ENCODE measurements at places on chromosomes 2 and 18.

GRCh38 chr2:20215183-20216040 lies 9.5 kb downstream of the SDC1 start:
- no peak for DNase-seq

GRCh38 chr2:60440767-60441163 lies 112.7 kb downstream of the BCL11A start:
- no peak for DNase-seq

DNA sequence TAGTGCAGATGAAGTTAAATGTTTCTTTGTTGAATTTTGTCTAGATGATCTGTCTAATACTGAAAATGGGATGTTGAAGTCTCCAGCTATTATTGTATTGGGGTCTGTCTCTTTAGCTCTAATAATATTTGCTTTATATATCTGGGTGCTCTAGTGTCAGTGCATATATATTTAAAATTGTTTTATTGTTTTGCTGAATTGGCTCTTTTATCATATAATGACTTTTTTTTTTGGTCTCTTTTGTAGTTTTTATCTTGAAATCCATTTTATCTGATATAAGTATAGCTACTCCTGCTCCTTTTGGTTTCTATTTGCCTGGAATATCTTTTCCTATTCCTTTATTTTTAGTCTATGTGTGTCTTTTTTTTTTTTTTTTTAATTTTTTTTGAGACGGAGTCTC lies 79.2 kb downstream of the COMMD1 start:
- DNase-seq: no peak

DNA sequence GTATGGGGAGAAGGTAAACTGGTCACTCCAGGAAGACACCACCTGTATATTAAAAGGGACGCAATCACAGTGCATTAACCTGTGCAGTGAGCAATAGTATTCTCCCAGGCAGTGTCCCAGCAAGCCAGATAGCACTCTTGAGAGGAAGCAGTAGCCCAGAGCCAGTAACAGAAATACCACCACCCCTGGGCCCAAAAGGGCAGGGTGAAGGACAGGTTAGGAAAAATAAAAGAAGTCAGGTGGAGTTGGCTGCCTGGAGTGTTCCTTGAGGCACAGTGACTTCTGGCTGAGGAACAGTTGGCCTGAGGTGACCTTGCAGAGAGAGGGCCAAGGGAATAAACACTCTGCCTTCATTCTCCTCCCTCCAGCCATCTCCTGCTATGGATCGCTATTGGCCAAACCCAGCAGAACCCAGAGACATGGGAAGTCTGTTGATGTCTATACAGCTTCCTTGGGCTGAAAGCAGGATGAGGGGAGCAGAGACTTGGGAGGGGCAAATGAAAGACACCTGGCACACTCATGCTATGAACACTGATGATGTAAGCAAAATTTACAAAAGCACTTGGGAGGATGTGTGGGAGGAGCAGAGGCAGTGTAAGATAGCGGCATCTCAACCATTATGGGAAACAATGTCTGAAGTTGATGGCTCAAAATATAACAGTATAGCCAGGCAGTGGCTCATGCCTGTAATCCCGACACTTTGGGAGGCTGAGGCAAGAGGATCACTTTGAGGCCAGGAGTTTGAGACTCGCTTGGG lies 7.5 kb downstream of the C18orf32 start:
- DNase-seq: no peak

- DNase-seq: no peak
Measured at GRCh38 chr18:60668583-60668982, 296.0 kb upstream of the MC4R start.

GRCh38 chr2:112923237-112923966 lies 12.4 kb downstream of the IL37 start:
- no peak for DNase-seq

DNA sequence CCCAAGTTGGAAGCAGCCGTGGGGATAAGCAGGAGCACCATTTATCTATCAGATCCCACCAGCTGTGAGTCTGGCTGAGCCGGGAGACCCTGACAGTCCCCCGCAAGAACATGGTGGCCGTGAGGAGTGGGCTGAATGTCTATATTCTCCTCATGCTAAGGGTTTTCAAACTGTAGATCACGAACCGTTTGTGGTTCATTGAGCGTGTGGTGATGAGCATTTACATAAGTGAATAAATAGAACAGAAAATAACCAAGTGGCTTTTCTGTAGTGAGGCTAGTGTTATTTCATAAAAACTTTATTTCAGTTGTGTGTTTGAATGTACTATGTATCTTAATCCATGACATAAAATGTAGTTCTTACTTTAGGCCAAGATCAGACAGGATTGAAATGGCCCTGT lies 190.2 kb upstream of the APCDD1 start:
- DNase-seq: no peak

DNA sequence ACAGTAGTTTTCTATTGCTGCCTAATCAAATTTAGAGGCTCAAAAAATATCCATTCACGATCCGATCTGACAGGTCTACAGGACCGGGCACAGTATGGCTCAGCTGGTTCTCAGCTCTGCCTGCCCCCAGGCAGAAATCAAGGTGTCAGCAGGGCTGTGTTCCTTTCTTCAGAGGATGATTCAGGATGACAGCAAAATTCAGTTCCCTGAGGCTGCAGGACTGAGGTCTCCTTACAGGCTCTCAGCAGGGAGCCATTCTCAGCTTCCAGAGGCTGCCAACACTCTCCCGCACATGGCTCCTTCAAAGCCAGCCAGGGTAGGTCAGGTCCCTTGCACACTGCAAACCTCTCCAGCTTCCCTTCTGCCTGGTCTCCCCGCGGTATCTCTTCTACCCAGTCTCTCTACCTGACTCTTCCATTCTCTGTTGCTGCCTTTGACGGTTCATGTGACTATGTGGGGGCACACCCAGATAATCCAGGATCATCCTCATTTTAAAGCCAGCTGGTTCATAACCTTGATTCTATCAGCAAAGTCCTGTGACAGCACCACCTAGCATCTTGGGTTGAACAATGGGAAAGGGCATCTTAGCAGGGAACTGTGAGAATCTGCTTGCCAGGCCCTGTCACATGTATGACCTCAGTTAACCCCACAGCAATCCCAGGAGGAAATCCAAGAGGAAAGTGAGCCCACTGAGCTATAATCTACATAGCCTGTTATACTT lies 50.4 kb downstream of the UXS1 start:
- no peak for DNase-seq

- no peak for DNase-seq
Measured at GRCh38 chr2:11343650-11344341, 640 bp downstream of the ROCK2 start.

DNA sequence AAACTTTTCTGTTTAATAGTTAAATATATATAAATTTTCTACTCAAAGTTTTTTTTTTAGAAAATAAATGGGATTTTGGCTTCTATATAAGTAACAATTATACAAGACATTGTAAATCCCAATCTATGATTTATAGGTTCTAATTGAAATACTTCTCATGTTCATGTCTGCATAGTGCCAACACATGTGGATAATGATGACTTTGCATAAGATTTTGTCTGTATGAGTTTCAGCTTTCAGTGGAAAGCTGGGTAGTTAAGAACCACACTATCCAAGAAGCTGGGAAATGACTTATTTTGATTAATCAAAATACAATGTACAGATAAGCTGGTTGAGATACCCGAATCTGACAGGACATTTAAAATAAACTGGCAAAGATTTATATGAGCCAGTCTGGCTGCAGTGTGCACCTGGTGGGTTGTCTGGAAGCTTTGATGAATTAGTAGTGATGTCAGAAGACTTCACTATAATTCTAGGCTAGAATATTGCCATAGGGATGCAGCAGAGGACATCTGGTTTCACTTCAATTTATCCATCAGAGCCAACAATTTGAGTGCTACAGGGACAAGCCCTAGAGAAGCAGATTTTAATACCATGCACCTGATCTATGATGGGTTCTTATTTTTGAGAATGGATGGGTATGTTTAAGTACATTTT lies 45.4 kb downstream of the EML6 start:
- no peak for DNase-seq

DNA sequence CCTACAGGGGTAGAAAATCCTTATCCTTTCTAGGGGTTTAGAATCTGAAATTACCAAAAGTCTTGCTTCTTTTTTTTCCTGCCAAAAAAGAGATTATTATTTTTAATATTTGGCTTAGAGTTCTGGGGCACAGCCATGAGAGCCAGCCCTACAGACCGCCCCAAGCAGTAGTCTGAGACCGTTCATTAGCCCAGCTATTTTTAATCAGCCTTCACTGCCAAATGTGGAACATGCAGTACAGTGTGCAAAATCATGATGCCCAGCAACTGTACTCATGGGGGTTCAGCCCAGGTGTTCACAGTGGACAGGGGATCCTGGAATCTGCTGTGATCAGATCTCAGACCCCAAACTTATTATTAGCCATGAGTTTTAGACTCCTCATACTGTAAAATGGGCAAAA lies 60.4 kb downstream of the GRB14 start:
- DNase-seq: no peak

DNA sequence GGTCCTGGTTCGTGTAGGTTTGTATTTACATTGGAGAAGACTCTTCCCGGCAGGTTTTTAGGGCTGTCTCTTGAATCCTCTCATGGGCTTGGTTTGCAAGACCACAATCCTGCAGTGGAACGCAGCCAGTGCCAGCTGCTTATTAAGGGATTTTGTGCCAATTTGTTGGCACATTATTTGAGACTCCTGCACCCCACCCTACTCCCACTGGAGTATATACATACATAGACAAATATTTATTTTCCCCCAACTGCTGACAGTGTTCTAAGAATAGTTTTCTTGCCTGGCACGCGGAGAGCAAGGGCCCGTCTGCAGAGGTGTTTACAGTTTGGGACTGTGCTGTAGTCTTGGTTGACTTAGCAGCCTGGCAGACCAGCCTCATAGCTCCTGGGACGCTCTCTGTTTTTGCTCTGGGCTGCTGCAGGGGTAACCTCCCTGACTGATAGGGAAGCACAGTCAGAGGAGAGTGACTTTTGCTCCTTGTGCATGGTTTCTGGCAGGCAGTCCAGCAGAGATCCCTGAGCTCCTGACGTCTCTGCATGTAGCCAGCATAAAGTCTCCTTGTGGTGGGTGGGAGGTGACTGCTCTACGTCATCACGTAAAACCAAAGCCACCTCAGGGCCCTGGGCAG lies 1.9 kb downstream of the LDLRAD4 start:
- DNase-seq: no peak

DNA sequence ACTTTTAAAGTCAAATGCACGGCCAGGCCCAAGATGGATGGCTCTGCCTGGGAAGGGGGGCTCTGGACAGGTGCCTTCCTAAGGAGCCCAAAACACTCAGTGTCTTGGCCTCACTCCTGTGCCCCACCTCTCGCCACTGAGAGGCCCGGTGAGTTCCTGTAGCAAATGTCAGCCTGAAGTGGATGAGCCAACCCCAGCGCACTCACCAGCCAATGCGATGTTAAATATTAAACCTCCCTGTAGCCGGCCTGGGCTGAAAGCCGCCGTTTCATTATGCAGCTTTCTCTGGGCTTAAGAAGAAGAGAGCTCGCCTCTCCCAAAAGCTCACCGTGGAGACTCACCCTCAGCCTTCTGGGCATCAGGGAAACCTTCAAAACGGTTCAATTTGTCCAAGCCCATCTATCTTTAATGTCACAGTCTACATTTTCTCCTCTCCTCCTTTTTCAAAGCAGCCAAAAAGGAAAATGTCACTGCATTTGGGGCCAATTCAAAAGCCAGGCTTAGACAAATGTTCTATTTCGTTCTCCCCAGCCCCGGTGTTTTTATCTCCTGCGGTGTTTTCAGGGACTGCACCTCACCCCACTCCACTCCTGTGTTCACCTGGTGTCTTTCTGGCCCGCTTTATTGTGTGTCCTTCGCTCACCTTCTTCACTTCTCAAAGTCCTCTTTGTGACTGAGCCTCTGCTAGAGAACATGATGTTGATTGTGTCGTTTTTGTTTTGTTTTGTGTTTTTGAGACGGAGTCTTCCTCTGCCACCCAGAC lies 124.0 kb downstream of the NRP2 start:
- no peak for DNase-seq

DNA sequence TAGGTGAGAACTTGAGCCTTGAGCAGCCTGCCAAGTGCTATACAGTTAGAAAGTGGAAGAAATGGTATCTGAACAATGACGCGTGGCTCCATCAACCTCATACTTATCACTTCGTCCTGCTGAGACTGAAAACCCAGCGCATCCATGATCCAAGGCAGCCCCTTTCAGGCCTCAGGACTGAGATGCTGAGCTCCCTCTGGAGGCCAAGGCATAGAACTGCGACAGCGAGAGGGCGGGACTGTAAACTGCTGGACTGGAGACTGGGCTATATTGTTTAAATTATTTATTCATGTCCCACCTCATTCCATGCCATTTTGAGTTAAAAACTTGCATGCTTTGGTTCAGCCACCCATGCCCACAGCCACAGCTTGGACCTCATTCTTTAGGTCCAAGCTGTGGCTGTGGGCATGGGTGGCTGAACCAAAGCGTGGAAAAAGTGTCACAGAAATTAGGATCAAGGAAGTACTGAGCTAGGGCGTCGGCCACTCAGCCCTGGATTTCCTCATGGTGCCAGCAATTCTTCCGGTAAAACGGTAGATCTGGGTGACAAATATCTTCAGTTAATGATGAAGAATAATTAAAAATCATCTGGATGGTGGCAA lies 195.5 kb downstream of the L3MBTL4 start:
- no peak for DNase-seq

DNA sequence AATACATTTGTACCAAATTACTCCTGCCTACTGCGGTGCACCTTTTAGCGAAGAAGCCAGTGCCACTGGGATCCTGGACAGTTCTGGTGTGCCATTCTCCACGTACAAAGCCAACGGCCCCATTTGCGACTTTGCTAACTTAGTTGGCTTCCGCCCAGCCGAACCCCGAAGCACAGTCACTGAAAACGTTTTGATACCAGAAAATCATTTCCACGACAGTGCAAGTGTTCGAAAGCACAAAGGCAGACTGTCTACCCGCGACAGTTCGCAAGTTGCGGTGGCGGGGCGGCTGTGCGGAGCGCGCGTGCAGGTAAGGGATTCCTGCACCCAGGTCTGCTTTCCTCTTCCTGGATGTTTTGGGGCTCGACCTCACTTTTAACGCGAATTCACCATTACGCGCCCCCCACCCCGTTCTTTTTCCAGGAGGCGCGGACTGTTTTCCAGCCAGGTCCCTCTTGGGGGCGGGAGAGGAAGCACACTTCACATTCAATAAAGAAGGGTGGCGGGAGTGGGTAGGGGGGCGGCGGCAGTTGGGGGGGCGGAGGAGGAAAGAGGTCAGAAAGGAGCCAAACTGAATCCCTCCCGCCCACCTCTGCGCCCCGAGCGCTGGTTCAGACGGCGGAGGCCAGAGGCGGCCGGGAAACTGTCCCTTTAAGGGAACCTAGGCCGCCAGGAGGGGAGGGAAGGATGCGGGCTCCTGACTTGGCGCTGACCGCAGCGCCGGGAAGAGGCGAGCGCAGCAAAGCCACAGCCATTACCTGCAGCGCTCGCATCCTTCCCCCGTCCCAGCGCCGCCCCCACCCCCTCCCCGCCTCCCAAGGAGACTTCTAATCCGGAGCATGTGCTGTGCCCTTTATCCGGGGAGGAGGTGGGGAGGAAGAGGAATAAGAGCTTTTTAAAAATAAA lies 107.4 kb upstream of the KCTD1 start:
- no peak for DNase-seq

All from effector memory CD4-positive, alpha-beta T cell (primary cell).